ENCODE measurements at places on chromosomes 4 and X.

GRCh38 chr4:53461244-53461643 is 83.8 kb downstream of the FIP1L1 start:
- no peak for DNase-seq

DNA sequence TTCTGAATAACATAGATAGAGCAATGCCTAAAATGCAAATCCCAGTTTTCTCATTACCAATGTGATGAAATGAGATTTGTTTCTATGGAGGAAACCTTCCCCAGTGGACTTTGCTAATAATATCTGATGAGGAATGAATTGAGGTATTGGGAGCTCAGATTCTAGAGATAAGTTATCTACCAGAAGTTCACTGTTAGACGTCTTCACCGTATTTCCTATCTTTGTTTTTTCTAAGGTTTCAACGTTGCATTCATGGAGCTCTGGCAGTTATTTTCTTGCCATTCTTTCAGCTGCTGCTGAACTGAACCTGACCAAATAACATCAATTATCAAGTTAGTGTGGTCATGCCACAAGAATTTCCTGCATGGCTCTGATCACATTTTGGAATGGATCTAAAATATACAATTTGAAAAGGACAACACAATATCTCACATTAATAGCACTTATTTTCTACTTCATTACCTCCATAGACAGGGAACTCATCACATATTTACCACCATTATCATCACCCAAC is 511.8 kb upstream of the LCORL start:
- no peak for DNase-seq

DNA sequence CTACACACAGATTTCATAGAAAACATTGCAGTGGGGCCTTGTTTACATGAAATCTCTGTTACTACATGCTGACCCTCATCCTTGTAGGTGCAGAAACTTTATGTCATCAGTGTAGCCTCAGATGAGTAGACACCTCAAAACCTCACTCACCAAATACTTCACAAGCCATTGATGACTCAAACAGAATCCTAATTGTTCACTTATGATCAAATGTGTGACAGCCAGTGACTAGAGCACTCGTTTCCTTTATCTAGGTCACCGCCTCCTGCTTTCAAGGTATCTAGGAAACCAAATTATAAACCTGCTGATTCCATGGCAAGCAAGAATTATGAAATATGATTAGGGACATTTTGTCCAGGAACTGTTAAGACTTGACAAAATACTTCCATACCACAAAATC is 255.8 kb upstream of the GPRIN3 start:
- no peak for DNase-seq

GRCh38 chr4:1899149-1900086 is 28.2 kb downstream of the NSD2 start:
- DNase-seq: peak; percentile 75

GRCh38 chr4:56078866-56079265 is 130.1 kb downstream of the CEP135 start:
- DNase-seq: no peak

GRCh38 chr4:90841676-90842075 is 714.5 kb downstream of the CCSER1 start:
- no peak for DNase-seq

DNA sequence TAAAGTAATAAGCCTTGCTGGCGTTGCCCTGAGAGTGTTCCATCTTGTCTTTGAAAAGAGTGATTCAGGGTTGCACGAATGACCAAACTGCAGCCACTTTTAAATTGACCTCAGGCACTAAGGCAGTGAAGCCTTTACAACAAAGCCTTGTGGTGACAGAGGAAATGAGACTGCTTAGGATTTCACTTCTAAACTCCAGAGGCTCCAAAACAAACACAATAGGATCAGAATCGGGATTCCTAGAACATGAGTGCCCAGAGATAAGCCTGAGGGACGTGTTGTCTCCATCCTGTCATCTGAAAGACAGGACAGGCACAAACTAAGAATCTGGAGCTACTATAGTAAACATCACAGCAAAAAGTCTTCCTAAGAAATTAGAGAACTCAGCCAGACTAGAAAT is 405.2 kb downstream of the PPARGC1A start:
- no peak for DNase-seq

- no peak for DNase-seq
These were observed 8.8 kb upstream of the ENAM start for GRCh38 chr4:70619778-70620177.

DNA sequence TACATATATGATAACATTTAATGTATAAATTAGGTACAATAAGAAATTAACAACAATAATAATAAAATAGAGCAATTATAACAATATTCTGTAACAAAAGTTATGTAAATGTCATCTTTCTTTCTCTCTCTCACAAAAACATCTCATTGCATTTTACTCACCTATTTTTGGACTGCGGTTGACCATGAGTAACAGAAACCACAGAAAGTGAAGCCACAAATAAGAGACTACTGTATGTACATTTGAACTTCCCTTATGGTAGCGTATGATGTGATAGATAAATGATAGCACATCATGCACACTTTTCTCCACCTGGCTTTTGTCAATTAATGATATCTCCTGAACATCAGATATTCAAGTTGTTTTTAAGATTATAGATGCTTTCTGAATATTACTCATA is 80.5 kb downstream of the HNRNPD start:
- DNase-seq: no peak

DNA sequence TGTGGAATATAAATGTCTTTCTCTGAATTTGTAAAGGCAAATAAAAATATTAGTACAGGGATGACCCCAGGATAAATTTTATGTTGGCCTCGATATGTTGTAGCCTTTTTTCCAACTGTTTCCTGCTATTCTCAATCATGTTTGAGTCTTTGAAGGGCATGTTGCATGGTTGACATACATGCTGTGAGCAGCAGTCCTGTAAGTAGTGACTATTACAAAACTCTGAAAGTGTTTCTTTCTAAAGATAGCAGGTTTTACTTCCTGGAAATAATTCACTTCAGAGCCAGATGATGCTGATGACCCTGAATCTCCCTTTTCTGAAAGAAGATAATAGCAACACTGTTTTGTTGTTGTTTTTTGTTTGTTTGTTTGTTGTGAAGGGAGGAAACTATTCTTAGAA is 393.0 kb upstream of the GNPDA2 start:
- no peak for DNase-seq

DNA sequence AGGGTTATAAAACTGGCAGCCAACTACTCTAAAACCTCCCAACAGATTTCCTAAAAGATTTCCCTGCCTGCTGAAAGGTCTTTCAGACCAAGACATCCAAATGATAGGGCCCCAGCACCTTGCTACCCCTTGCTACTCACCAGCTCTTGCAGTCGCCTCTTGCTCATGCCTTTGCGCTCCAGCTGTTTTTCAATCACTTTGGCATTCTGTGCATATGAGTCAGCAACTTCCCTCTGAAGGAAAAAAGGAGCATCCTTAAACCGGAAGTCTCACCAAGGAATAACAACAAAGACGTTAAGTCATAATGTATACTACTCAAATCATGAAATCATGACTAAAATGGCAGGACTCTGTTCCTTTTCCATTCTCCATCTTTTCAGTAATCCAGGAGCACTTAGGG is 24.0 kb downstream of the STEEP1 start:
- DNase-seq: no peak

DNA sequence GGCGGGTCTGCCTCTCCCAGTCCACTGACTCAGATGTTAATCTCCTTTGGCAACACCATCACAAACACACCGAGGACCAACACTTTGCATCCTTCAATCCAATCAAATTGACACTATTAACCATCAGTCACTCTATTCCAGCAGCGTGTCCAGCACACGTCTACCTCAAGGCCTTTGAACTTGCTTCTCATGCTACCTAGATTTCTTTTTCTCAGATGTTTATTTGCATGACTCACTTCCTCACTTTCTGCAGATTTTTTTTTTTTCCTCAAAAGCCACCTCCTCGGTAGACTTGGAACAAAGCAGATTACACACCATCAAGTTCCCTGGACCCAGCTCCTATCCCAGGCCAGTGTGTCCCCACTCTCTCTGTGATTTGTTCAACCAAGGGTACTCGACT is 49.5 kb downstream of the SUPT20HL2 start:
- no peak for DNase-seq

DNA sequence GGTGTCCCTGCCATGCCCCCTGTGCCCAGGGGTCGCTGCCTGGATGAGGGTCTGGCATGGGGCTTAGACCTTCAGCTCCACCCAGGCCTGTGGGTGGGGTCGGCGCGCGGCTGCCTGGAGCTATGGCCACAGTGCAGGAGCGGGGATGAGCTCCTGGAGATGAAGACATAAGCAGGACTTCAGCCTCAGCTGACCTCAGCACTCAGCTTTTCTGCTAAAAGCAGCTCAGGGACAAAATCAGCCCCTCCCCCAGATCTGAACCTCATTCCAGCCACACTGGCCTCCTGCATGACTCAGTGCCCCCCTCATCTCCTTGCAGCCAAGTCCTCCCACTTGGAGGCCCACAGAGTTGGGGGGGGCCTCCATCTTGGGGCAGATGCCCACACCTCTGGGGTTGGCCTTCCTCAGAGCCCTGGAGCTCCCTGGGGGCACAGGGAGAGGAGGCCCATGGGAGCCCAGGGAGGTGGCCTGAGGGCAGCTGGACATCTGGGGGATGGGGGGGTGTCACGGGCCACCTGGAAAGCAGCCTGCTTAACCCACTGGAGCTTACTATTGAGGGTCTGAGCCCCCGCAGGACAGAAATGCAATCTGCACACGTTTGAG is 19.4 kb upstream of the CPLX1 start:
- DNase-seq: no peak

GRCh38 chrX:133546441-133546840 is 131.2 kb upstream of the GPC4 start:
- no peak for DNase-seq

DNA sequence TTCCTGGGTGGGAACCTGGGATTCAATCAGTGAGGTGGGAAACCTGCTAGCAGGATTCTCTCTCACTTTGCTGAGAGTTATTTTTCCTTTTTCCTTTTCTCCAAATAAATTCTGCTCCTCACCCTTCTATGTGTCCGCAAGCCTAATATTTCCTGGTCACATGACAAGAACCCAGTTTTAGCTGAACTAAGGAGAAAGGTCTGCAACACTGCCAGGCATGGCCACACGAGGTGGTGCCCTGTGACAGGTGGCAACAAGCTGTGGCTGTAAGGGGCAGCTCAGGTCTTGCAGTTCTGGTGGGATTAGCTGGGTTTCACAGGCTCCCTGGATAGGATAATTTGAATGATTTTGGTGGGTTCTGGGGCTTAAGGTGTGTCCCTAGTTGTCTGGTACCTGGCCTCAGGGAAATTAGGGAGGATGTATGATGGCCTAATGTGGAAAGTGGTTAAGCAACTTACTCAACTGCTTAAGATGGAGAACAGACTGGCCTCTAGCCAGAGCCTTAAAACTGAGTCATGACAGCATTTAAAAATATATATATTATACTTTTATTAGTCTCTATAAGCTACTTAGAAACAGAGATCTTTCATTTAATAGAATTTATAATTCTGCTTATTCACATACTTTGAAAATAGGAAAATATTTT is 215.0 kb downstream of the IL15 start:
- no peak for DNase-seq

GRCh38 chr4:100632163-100632562 is 114.3 kb upstream of the EMCN start:
- DNase-seq: no peak

- DNase-seq: no peak
These were observed 426 bp downstream of the PORCN start for GRCh38 chrX:48509245-48509590.

DNA sequence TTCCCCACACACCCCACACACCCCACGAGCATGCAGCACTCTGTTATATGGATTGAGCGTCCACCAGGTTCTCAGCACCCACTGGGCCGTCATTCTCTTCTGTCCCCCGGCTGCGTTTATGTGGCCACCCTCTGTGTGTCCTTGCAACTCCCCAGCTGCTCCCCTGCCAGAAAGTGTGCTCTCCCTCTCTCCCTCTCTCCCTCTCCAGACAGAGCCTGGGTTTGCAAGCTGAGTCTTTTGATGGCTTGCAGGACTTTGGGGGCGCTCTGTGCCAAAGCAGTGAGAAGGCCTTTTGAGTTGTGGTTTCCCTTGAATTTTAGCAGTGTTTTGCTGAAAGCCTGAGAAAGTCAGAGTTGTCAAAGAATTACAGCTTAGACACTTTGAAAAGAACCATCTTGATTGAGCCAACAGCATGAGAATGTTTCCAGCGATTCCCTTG is 173.5 kb downstream of the DCLK2 start:
- DNase-seq: no peak

Data from dorsolateral prefrontal cortex (tissue), 122 donors.